ENCODE measurements at places on chromosomes 12 and 14.

GRCh38 chr12:115378291-115378690, 694.3 kb upstream of the TBX3 start:
- DNase-seq: no peak

- DNase-seq: no peak
Measured at GRCh38 chr12:113271466-113271852, 50.2 kb downstream of the TPCN1 start.

DNA sequence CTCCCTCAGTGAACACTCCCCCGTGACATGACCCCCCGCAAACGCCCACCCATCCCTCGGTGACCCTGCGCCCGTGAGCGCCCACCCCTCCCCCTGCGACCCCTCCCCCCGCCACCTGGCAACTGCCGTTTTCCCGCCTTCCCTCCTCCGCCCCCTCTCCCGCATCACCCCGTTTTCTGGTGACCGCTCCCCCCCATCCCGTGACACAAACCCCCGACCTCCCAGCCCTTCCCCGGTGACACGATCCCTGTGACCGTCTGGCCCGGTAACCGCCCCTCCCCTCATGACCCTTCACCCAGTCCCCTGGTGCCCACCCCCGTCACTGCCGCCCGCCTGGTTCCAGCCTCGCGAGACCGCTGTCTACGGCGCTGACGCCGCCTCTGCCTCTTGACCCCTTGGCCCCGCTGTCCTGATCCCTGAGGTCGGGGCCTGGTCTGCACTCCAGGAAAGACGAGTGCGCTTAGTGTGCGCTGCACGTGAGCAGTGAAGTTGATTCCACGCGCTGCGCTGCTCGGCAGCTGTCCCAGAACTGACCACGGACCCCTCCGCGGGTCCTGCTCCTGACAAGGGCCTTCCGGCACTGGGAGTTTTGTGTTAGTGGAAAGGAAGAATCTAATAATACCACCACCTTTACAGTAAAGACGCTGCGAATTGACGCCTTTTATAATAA, 59.4 kb downstream of the DDX51 start:
- DNase-seq: peak; percentile 51

DNA sequence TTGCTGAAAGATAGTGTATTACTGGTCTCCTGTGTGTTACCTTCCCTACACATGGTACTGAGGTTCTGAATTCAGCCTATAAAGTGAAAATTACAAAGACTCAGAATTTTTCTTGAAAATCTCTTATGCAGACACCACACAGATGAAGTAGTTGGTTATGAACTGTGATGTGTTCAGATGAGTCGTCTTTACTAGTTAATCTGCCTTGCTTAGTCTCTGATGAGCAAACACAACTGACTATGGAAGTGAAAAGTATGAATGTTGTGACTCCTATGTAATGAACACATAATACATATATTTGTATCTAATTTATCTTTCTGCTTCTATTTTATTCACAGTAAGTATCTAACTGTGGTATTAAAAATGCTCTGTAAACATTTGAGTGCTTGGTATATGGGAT, 4.7 kb downstream of the MTERF2 start:
- no peak for DNase-seq

GRCh38 chr12:79676579-79676978, 14.2 kb downstream of the PAWR start:
- no peak for DNase-seq

- DNase-seq: no peak
Measured at GRCh38 chr14:101918065-101918989, 46.0 kb upstream of the DYNC1H1 start.

- peak; percentile 72 for DNase-seq
Measured at GRCh38 chr12:58310368-58310767, 369.0 kb downstream of the ATP23 start.

DNA sequence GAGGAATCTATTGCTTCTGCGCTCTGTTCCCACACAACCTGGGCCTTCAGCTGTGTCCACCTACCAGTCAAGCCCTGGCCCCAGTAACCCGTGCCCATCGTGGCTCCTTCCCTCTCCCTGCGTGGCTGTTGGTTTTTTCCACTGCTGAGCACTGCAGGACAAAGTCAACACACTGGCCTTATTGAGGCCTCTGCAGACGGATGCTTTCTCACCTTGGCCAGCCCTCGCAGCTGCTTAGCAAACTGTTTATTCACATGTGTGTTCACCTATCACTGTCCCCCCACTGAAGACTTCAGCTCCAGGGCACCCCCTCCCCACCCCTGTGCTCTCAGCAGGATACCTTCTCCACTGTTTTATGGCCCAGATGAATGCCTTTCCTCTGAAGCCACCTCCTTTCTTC, 12.8 kb upstream of the GPX2 start:
- no peak for DNase-seq

- DNase-seq: no peak
Measured at GRCh38 chr14:105139831-105140239, 28.7 kb downstream of the JAG2 start.

DNA sequence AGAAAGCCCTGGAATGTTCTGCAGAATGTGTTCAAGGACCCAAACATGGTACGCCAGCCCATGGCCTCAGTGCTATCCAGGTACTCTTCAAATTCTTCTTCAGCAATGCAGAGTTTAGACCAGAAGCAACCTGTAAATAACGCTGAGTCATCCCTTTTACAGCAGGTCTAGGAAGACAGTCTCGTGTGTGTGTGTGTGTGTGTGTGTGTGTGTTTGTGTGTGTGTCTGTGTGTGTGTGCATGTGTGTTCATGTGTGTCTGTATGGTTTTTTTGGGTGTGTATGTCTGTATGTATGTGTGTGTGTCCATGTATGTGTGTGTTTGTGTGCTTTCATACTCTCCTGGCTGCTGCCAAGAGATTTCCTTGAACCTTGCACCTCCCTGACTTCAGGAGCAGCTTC, 60.1 kb upstream of the RFX4 start:
- DNase-seq: no peak

DNA sequence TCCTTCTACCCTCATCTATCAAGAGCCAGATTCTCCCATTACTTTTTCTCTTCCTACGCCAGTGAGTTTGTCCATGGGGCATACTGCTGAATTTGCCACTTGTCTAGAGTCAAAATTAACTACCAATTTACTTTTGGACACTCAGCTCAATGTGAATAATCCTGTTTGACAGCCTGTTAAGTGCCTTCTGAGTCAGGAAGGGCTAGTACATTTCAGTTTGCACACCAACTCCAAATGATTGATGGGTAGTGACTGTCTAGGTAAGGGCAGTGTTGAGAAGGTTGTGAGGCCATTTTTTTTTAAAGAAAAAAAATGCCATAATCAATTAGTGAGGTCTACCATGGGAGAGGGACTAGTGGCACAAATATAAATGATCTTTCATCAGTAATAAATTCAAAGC, 21.8 kb upstream of the TRIM9 start:
- peak; percentile 22 for DNase-seq

- DNase-seq: no peak
Measured at GRCh38 chr12:105915997-105916759, 222.6 kb downstream of the NUAK1 start.

DNA sequence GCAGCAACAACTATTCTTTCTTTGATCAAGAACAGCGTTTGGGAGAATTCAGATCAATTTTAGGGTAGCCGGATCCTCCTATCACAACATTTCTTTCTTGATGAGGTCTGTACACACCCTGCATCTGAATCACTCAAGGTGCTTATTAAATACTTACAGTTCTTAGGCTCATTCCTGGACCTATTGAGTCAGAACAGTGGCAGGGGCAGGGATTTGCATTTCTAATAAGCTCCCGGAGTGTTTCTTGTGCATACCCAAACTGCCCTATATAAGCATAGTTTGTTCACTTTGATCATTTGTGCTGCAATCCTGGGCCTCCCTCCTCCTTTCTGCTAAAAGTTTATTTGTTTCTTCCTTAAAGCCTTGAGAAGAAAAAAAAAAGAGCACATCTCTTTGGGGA, 80.5 kb upstream of the RPH3A start:
- no peak for DNase-seq

- peak; percentile 75 for DNase-seq
Measured at GRCh38 chr12:14207905-14208551, 157.5 kb upstream of the ATF7IP start.

DNA sequence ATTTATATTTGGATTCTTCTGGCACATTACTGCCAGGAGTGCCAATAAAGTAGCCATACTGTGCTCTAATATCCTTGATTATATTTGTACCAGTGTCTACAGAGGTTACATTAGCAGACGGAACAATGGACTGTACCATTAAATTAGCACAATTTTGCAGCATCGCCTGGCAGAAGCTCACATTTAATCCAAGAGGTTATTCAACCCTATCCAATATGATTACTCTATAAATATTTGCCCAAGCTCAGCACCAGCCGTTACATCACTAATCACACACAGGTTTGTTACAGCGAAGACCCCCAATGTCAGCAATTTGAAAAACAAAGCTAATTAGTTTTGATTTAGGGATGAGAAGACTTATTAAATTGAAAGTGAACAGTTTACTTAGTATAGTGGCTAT, 16.9 kb upstream of the MGST1 start:
- DNase-seq: no peak

DNA sequence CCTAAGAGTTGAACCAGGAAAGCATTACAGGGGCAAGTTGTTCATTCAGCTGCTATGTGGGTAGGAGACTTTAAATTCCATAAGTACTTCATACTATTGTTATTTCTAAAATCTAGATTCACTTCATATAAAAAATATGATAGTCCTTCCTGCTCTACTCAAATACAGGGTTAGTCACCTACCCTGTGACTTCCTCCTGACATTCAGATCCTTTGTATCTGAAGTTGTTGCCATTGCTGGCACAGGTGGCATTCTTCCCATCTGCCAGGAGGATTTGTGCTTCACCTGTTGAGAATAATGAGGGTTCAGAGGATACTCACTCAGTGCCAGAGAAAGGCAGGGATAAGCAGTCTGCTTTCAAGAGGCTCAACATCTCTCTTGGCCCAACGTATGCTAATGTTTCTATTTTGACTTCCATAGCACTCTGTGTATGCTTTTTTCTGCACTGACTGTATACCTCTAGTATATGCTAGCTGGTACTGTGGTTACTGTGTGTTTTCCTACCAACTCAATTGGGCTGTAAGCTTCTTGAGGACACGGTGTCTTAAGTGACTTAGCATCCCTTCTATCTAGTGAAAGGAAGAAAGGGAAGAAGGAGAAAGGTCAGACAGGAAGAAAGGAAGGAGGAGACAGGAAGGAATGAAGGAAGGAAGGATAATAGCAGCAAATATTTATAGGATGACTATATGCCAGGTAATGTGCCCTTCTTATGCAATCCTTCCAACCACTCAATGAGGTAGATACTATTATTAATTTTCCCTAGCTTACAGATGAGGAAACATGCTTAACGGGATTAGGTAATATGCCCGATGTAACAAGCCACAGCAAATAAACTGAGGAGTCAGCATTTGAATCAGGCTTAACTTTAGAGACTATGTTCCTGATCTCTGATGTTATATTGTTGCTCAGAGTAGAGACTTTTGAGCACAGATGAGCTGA, 38.5 kb upstream of the FGF6 start:
- peak; percentile 62 for DNase-seq

GRCh38 chr12:97112136-97112535, 205.1 kb downstream of the NEDD1 start:
- DNase-seq: no peak

DNA sequence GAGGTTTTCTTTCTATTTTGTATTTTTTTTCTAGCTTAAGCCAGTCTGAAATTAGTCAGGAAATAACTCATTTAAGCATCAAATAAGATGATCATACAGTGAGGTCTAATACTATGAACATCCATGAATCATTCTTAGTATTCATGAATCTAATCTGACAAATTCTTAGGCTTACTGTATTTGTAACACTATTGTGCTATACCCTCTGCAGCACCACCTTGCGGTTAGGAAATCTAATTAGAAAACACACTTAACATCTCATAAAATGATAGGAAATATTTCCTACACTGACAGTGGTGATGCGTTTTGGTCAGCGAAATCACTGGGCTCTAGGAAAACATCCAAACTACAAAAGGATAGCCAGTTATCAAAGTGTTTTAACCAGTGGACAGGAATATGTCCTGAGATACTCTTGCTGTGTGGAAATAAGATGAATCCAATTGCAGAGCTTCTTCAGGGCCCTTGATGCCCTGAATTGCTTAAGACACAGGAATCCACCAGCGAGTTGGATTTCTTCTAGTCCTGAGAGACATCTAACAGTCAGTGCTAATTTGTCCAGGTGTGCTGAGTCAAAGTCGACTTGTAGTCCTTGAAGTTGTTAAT, 109.3 kb upstream of the MYF6 start:
- DNase-seq: peak; percentile 72

DNA sequence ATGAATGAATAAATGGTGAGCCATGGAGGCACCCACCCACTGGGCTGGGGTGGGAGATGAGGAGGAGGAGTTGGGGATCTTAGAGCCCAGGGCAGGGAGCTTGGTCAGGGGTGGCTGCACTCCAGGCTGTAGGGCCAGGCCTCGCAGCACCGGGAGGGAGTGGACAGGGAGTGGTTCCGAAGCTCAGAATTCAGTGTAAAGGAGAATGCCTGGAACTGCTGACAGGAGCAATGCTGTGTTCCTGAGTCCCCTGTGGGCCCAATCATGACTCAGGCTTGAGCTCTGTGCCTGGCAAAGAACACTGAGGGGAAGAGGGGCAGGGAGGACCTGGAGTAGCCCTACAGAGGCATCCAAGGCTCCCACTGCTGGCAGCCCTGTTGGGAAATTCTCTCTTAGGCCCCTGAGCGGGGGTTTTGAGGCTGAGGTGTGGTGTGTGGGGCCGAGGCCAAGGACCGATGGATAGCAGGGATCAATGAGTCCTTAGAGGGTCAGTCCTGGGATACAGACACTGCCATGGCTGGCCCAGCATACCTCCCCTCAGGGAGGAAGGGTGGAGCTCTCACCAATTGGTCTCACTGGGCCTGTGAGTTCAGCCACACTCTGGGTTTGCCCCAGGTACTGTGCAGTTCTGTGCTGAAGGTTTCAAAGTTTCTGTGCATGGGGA, 9.5 kb upstream of the RABGGTA start:
- no peak for DNase-seq

DNA sequence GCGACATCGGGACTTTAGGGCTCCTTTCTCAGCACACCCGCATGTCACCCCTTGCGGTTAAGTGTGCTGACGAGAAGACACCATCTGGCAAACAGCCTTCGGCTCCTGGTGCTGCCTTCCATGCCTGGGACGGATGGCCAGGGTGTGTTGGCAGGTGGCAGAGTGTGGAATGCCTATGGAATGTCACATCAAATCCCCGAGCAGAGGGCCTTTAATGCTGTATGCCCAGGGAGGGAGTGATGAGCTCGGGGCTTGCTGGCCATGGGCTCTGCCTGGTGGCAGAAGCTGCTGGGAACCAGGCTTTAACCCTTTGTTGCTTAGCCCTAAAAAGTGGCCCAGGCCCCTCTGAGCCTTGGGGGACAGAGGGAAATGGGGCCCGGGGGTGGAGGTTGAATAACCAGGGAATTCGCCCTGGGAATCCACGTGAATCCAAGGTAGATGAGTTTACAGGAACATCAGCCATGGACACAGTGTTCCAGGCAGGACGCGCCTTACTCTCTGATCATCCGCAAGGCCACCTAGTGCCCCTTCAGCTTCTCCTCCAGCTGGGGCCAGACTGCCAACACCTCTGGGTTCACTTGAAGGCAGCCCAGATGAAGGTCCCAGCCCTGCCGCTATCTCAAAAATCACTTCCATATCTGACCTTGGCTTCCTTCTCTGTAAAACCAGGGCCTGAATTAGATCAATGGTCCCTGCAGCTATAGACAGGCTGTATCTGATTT, 17.4 kb downstream of the FAM181A start:
- DNase-seq: no peak
